HEK293T (cell line): ENCODE measurements at places on chromosomes 7 and 10.

- no peak for DNase-seq
These were observed 16.7 kb downstream of the DLG5 start for GRCh38 chr10:77909749-77910375.

DNA sequence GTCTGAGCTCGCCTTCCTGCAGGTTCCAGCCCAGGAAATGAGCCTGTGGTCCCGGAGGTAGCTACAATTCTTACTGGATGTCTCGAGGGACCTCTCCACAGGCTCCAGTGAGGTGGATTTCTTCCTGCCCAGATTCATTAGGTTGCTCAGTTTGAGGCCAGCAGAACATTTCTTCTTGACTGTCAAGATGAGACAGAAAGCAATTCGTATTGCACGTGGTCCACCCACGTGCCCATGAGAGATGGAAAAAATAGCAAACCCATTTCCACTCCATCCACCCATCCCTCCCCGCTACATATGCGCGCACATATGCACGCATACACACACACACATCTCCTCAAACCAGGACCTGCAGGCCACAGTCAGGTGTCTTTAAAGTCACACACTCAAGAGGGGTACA, 68.7 kb downstream of the VWA2 start:
- DNase-seq = no peak

GRCh38 chr10:122343135-122343800, 31.2 kb upstream of the PLEKHA1 start:
- no peak for DNase-seq

- DNase-seq = no peak
These were observed 107.0 kb upstream of the LRRN3 start for GRCh38 chr7:110983822-110984456.

GRCh38 chr7:149735779-149736477, 37.5 kb downstream of the ZNF467 start:
- no peak for DNase-seq

DNA sequence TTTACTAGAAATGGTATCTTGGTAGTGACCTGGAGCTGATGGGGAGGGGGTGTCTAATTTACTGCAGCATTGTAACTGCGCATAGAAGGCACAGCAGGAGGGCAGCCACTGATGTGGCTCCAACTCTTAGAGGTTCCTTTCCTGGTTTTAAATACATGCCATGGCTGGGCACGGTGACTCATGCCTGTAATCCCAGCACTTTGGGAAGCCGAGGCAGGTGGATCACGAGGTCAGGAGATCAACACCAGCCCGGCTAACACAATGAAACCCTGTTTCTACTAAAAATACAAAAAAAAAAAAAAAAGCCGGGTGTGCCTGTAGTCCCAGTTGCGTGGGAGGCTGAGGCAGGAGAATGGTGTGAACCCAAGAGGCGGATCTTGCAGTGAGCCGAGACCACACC, 19.2 kb upstream of the SEC61G start:
- DNase-seq = no peak

DNA sequence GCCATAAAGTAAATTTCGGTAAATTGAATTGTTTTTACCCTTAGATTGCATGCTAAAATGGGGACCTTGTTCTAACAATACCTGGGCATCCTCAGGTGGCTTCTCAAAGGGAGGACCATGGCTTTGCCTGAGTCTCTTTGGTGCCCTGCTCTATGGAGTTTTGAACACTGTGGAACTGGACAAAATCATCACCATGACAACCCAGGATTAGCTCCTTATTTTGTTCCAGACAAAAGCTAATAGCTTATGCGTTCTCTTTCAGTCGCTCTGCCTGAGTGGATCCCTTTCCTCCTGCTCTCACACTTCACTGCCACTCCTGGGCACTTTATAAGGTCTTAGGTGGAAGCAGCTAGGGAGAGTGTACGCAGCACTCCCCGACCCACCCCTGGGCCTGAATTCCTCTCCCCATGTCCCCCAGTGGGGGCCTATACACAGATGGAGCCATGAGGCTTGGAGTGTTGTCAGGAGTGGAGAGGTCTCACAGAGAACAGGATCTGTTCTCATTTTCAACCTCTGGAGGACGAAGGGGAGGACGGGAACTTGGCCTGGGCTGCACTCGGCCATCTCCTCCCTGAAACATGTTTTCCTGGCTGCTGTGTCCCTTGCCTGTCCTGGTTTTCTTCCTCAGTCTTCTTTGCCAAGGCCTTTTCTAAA, 19.0 kb downstream of the ADCYAP1R1 start:
- no peak for DNase-seq

GRCh38 chr7:100553032-100553431, 14.0 kb downstream of the AGFG2 start:
- DNase-seq = no peak

DNA sequence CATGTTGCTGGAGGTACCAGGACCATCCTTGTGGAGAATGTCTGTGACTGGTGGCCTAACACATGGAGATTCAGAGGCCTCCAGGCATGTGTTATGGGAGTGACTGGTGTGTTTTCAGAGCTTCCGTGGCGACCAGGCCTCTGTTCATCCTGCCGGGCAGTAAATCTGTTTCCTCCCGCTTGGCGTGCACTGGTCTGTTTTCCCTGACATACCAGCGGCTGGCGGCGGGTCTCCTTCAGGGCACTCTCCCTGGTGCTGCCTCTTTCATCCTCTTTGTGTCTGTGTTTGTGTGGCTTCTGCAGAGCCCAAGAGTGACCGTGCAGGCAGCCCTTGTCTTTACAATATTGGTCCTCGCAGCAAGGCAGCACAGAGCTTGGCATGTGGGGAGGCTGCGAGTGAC, 385.1 kb upstream of the MKI67 start:
- no peak for DNase-seq

DNA sequence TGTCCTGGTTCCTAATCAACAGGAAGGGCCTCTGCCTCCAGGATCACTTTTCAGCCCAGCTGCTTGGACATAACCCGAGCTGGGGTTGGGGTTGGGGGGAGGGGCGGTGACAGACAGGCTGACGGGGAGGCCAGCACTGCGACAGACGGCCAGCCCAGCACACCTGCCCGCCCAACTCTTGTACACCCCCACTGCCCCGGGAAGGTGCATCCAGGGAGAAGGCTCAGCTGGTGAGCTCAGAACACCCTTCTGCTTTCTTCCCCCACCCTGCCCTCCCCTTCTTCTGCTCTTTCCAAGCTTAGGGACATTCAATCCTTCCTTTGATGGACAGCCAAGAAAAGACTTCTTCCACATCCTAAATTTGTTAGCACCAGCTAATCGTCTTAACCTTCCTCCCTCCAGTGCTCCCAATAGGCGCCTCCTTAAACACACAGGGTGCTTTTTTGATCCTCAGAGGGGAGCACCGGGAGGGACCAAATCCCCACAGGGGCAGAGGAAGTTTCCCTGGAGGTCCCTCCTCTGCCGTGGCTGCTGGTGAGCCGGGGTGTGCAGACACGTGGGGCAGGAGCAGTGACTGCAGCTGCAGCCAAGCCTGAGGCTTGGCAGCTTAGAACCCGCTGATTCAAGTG, 44.7 kb downstream of the COL13A1 start:
- no peak for DNase-seq
